ENCODE measurements at places on chromosomes 4 and X. TPM values are rescaled to one million over a fixed set of nuclear protein-coding genes. Genes with fewer than 3 reads are reported as not detected.

Gene RAB9B
- 0.40 TPM for total RNA-seq

Gene ARR3
- not detected for total RNA-seq

Gene SLITRK4
- 64.4 TPM for total RNA-seq

Gene PRR32
- total RNA-seq, result not detected

Gene EDA2R
- total RNA-seq, result 9.9 TPM

Gene GBA3
- total RNA-seq, result not detected

Gene RIBC1
- 0.13 TPM for total RNA-seq

Gene APOO
- total RNA-seq, result 12.2 TPM

Gene DCAF12L2
- total RNA-seq, result not detected

Gene GYG2
- total RNA-seq, result 0.14 TPM

Gene HCFC1
- total RNA-seq, result 56.9 TPM

Gene GLUD2
- 3.4 TPM for total RNA-seq

Gene TREX2
- total RNA-seq, result 1.2 TPM

Gene TLR7
- not detected for total RNA-seq

Gene ANAPC4
- total RNA-seq, result 51.7 TPM

Gene TMPRSS11D
- not detected for total RNA-seq

Gene MTNR1A
- not detected for total RNA-seq

Gene FAM149A
- 0.36 TPM for total RNA-seq

Gene G3BP2
- total RNA-seq, result 300 TPM

Gene LONRF3
- total RNA-seq, result 16.7 TPM

Gene UNC5C
- total RNA-seq, result under 0.01 TPM

Gene FAM133A
- total RNA-seq, result not detected

Gene SPATA18
- 14.6 TPM for total RNA-seq

Gene SSX4B
- total RNA-seq, result not detected

Gene ZNF711
- total RNA-seq, result 4.0 TPM

Gene ENPEP
- total RNA-seq, result not detected

Gene LUZP4
- not detected for total RNA-seq

Gene PPARGC1A
- total RNA-seq, result not detected

Gene MUC7
- not detected for total RNA-seq

Gene PRDX4
- total RNA-seq, result 270 TPM

Gene PRDM5
- total RNA-seq, result 10.1 TPM

Gene FRMD7
- not detected for total RNA-seq

Gene NLGN4X
- not detected for total RNA-seq

Gene MSANTD1
- 0.36 TPM for total RNA-seq

Gene SUPT20HL1
- not detected for total RNA-seq
